ENCODE measurements at places on chromosomes 5 and 9.

DNA sequence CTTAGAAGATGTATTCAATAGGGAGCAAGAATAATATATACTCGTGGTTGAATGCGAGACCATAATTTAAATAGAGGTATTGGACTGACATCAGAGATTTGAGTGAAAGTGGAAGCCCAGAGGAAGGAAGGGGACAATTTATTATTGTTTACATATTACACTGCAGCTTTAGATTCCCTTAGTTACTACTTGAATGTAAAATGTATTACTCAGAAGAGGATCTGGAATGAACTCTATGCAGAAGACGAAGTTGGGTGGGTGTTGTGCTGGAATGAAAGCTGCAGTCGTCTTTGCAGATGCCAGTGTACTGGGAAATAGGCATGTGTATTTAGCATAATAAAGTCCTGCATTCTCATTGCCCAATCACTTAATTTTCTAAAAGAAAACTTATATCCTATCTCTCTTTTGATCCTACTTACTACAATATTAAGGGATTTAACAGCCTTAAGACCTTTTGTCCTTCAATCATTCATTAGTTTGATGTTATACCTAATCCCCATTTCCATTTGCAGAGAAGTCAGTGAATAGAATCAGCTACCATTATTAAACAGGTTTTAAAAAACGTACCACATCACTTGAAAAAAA is 570.7 kb upstream of the WWC1 start:
- no peak for DNase-seq

DNA sequence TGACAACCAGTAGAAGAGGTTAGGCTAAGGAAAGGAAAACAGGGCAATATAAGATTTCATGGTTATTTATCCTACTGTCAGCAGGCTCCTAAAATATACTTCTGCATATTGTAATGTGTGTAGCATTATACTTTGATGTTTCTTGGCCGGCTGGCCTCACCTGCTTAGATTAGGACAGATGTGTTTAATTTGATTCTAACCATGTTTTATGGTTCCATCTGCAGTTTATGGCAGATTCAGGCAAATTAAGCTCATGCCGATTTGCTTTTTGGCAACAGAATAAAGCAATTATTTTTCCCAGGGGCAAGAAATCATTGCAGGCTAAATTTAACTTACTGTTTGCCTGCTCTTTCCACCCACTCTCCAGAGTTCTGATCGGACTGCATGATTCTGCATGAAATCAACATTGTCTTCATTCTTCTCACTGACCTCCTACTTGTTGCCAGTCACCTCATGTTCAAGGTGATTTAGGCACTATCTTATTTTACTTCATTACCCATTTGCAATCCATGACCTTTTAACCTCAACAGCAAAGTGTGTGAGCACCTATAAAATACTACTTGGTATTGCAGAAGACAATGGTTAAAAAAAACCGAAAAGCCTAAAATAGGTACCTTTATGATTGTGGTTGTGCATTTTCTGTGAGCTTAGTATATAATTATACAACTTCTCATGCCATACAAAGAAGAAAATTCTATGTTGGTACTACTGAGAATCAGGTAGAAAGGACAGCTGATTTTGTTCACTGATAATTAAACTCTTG is 125.2 kb downstream of the EDIL3 start:
- DNase-seq, result no peak

DNA sequence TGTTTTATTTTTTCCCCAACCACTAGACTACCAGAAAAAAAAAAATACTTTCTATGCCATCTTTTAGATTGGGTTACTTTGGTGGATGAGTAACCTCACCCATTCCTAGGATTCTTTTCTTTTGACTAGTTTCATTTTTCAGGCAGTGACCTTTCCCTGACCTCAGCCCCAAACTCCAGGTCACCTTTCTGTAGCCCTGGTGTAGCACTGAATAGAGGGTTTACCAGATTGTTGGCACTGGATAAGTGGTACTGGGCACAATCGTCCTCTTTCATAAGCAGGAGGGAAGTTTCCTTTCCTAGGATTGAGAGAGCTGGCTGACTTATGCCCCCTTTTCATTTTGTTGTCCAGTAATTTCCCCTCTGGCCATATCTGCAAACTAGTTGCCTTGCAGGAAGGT is 169.4 kb upstream of the TMEM161B start:
- DNase-seq, result no peak

- no peak for DNase-seq
These were observed 201.2 kb downstream of the TSSK1B start for GRCh38 chr5:113233606-113234005.
